ENCODE measurements at places on chromosomes 4 and X.
A peak's percentile ranks its signal among the peaks of the same experiment; 100 is the strongest.

DNA sequence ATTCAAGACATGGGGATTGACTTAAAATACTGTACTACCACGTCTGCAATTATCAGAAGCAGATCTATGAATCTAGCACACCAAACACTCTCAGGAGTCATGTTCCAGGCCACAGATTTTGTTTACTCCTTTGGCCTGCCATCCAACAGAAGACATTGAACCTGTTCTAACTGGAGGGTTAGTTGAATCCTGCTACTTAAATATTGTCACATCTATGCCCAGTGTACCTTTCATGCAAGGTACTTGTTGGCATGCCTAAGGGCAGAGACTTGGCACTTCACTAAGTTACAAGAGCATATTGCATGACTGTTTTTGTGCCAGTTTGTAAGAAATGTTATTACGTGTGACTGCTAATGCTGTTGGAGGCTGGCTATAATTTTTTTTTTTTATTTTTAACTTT lies 126.9 kb upstream of the BCOR start:
- DNase-seq: no peak

DNA sequence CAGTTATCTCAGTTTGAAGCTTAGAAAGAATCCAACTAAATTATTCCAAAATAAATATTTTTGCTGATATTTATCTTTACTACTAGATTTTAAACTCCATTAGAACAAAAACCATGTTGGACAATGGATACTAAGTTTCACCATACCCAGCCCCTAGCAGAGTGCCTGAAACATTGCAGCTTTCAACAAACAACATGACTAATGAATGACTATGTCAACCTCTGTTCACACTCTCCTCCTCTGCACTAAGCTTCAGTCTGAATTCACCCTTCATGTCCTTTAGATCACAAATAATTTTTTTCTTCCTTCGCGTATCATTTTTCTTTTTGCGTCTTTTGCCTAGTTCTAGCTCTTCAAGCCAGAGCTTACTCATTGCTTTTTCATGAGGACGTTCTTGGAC lies 315.2 kb downstream of the PCDH10 start:
- DNase-seq: no peak

DNA sequence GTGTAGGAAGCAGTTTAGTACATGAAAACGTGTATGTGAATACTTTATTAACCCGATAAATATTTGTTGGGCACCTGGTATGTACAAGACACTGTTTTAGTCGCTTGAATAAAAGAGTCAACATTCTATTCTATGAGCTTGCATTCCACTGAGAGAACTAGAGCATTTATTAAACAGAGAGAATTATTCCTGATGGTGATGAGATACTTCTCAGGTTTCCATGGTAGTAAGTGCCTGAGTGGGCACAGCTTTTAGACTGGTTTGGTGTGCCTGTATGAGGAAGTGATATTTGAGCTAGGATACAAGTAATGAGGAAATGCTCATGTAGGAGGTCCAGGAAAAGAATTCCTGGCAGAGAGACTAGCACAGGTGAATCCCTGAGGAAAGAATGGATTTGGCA lies 94.2 kb downstream of the ATP10D start:
- no peak for DNase-seq

DNA sequence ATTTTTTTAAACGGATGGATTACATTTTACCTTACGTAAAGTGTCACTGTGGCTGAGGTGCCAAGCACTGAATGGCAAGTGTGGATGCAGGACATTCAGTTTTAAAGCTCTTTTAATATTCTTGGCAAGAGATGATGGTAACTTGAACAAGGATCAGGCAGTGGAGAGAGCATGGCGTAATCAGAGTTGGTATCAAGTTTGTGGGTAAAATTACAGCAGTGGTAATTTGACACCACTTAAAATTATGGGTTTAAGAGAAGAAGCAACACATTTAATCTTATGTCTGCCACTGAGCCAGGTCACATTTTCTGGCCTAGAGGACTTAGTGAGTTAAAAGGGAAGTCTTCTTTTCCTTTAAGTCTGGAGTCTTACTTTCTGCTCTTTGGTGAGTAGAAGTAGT lies 100.5 kb downstream of the NAA11 start:
- no peak for DNase-seq

GRCh38 chr4:19319607-19320006 lies 932.1 kb upstream of the SLIT2 start:
- DNase-seq: no peak

DNA sequence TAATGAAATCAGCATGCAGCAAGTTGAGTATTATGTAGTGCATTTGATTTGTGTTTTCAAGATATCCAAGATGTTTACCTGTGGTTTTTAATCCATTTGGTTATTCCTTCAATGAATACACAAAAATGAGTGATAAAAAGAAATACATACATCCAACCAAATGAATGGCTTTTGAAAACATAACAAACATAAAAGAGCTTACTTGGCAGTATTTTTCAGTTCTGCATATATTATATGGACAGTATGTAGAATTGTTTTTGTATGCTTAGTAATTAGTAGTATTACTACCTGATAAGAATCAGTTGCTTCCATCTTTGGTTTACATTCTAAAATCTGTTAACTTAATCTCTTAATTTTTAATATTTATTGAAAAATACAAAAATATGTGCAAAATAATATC lies 908.9 kb upstream of the AGA start:
- no peak for DNase-seq

- no peak for DNase-seq
Measured at GRCh38 chr4:186015212-186015817, 53.6 kb upstream of the TLR3 start.

DNA sequence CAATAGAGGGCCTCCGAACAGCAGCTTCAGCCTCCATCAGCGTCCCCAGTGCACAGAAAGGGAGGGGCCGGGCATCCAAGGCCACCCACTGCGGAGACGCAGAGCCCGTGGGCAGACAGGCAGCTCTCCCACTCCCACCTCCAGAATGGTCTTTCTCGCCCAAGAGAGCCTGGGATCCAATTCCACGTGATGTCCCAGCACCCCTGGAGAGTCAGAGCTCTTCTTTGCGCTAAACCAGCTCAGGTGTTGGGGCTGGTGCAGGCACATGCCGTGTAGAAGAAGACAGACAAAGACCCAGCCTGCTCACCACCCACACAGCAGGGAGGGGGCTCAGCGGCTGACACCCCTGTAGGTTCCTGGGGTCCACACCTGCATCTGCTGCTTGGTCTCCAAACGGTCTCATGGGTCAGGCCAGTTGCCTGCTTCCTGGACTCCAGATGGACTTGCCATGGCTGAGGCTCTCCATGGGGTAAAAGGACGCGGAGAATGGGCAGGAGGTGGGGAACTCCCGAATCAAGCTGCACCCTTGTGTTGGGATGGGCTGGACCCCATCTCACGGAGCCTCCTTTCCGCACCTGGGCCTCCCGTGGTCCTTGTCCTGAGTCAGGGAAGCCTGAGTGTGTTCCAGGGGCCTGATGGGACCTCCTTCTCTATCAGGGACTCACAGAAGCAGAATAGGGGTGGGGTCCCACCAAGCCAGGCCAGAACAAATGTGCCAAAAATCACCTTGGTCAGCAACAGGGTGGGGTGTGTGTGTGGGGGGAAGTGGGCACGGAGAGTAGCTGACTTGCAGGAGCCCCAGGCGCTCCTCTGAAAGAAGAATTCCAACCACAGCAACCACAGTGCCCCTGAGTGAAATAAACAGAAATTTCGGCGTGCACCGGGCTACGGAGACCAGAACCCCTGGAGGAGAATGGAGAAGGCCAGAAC lies 11.6 kb upstream of the ASMTL start:
- DNase-seq: no peak

GRCh38 chr4:114654592-114654991 lies 56.0 kb downstream of the UGT8 start:
- DNase-seq: no peak

GRCh38 chrX:85012098-85012497 lies 8.4 kb downstream of the APOOL start:
- no peak for DNase-seq

DNA sequence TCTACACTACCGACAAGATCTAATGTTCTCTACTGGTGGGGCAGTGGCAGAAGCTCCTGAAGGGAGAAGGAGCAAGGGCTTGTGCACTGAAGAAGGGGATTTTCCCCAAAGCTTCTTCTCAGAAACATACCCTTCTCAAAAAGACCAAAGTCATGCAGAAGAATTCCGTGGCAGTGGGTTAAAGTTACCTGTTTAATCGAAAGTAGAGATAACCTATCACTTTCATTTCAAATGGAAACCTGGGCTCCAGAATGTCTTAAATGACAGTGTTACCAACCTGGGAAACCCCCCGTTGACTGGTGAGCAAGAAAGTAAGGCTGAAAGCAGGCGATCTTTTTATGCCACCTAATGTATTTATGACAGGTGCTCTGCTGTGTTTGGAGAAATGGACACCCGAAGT lies 92.5 kb upstream of the TEX13D start:
- DNase-seq: no peak

GRCh38 chrX:149962859-149963757 lies 24.8 kb upstream of the EOLA2 start:
- DNase-seq: peak; percentile 53

DNA sequence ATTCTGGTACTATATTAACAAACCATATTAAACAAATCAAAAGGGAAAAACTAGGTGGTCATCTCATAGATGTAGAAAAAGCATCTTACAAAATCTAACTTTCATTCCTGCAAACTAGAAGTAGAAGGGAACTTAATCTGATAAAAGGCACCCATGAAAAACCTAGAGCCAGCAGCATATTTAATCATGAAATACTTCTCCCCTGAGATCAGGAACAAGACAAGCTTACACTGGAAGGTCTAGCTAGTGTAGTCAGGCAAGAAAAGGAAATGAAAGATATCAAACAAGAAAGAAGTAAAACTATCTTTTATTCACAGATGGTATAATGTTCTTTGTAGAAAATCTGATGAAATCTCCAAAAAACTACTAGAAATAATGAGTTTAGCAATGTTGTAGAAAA lies 41.2 kb downstream of the ATP10D start:
- peak; percentile 18 for DNase-seq

- peak; percentile 31 for DNase-seq
Measured at GRCh38 chr4:98939892-98940298, 11.0 kb upstream of the EIF4E start.

DNA sequence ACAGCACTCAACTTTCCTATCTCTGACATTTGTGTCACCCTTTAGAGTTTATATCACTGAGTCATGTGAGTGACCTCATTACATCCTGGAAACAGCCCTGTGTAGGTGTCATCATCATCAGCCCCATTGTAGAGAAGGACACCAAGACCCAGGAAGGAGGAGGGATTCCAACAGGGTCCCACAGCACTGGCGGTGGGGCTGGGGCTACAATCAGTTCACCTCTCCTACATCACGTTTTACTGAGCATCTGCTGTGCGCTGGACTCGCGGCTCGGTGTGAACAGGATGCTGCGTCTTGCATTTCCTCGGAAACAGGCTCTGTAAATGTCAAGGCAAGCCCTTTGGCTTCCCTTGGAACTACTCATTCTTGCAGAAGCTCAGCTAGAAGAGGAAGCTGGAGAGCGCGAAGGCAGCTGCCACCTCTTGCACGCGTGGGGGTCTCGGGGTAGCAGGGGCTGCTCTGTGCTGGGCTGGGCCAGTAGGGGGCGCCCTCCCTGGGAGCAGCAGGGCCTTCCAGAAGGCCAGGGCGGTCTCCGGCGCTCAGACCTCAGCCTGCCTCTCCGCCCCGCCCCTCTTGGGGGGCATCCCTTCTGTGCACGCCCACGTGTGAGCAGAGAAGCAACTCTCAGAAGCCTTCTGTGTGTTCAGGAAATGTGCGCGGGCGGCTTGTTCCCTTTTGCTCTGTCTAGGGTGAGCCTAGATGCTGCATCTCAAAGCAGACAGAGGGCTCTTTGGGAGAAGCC lies 29.0 kb downstream of the REELD1 start:
- DNase-seq: peak; percentile 68

- no peak for DNase-seq
Measured at GRCh38 chrX:153857348-153857903, 27.1 kb upstream of the PDZD4 start.

DNA sequence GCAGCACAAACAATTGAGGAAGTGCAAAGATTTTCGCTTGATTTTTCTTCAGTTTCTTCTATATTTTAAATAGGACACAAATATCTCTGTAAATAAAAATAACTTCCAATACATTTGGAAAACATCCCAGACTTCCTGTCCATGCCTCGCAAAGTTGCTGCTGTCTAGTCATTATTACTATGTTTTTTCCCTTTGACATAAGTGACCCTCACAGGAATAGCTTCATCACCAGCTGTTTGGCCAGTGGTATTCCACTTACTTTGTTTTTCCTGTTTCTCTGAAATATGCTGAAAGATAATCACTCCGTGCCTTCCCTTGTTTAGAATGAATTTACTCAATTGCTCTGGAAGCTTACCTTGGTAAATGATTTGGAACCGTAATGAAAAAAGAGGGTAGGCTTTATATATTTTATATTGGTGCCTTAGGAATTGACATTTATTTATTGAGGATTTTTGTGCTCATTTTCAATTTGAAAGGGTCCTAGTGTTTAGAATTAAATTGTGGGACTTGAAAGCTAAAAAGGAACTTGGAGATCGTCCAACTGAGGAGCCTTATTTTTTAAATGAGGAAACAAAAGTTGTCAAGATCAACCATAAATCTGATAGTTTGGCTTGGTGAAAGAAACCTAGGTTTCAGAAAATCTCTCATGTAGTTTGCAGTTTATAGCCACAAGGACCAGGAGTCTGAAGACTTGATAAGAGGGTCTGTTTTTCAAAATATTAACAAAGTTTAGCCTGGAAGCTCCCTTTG lies 65.6 kb downstream of the CDKL5 start:
- no peak for DNase-seq

- DNase-seq: no peak
Measured at GRCh38 chr4:144718958-144719512, 73.1 kb downstream of the HHIP start.

DNA sequence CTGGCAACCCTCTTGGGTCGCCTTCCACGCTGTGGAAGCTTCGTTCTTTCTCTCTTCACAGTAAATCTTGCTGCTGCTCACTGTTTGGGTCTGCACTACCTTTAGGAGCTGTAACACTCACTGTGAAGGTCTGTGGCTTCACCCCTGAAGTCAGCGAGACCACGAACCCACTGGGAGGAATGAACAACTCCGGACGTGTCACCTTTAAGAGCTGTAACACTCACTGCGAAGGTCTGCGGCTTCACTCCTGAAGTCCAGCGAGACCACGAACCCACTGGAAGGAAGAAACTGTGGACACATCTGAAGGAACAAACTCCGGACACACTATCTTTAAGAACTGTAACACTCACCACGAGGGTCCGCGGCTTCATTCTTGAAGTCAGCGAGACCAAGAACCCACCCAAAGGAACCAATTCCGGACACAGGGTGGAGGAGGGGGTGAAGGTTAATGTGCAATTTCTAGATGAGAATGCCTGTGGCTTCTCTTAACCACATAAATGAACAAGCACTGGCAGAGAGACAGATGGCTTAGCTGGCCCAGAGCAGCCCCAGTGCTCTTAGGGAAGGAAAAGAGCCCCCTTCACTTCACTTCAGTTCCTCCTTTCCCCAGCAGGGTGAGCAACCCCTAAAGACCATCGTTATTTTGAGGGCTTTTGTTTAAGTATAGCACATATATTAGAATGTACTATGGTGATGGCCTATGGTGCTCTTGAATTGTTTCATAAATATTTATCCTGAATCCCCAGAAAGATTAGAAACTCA lies 73.0 kb downstream of the LUZP4 start:
- DNase-seq: peak; percentile 65

- no peak for DNase-seq
Measured at GRCh38 chr4:85606505-85606904, 131.6 kb downstream of the ARHGAP24 start.
